Stimulated activated CD4-positive, alpha-beta T cell treated with anti-CD3 and anti-CD28 coated beads, TNF-alpha, amount 100 ng/mL, for 24 hours (primary cell): ENCODE measurements at places on chromosomes 7 and 10.

GRCh38 chr10:110597476-110597875, 30.0 kb downstream of the SMC3 start:
- DNase-seq = no peak

DNA sequence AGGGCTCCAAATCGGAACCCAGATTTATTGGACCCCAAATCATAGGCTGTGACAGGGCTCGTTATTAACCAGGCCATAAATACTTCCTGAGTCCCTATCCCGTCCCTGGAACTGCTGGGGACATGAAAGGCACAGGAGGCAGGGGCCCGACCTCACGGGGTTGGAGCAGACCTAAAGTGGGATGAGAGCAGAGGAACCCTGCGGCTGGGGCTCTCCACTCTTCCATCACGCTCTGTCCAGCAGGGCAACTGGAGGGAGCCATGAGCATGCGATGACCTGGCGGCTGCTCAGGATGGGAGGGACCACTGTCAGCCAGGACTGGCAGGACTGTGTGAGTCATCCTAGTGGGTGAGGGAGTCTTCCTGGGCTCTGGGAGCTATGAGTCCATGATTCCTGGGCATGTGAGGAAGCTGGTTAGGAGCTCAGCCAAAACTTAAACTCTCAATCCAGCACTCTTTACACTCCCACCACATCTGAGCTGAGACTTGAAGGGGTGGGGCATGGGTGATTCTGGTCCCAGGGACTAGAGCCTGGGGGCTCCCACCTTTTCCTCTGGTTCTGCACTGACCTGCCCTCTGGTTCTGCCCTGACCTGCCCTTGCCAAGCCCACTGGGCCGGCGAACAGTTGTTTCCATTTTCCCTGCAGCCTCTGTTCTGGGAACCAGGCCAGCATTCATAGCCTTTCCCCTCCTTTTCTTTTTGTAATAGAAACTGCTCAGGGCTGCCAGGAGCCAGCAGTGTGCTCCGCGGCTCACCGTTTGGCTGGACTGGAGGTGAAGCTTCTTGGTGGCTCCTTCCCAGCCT, 47.1 kb downstream of the SYPL1 start:
- DNase-seq = no peak

DNA sequence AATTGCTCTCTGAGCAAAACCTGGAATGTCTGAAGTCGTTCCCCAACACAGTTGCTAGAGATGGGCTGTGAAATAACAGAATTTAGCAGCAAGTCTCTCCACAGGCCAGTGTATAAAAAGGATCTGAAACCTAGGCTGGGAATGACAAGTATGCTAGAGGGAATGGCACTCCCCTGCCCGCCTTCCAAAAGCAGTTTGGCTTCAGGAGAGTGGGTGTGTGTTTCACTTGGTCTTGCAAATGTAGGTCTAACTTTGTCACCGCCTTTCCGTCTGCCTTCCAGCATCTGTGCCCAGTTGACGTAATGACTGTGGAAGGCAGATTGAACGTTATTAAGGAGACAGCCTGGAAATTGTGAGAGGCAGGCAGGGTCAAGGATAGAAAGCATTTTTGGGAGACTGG, 18.0 kb upstream of the MTURN start:
- no peak for DNase-seq

GRCh38 chr10:47299611-47300428, at the start of gene GDF10:
Gene GDF10 (plus strand): TSS chr10:47300197. CDS start chr10:47300652, 455 bp downstream.
- peak; percentile 25 for DNase-seq

GRCh38 chr10:117272195-117273076, 31.5 kb downstream of the SLC18A2 start:
- no peak for DNase-seq

GRCh38 chr10:132293201-132293812, 14.4 kb downstream of the STK32C start:
- no peak for DNase-seq

- no peak for DNase-seq
Observed at GRCh38 chr7:24716480-24717246, 40.6 kb downstream of the GSDME start.

GRCh38 chr7:107998660-107999480, 4.1 kb downstream of the LAMB1 start:
- DNase-seq = no peak

DNA sequence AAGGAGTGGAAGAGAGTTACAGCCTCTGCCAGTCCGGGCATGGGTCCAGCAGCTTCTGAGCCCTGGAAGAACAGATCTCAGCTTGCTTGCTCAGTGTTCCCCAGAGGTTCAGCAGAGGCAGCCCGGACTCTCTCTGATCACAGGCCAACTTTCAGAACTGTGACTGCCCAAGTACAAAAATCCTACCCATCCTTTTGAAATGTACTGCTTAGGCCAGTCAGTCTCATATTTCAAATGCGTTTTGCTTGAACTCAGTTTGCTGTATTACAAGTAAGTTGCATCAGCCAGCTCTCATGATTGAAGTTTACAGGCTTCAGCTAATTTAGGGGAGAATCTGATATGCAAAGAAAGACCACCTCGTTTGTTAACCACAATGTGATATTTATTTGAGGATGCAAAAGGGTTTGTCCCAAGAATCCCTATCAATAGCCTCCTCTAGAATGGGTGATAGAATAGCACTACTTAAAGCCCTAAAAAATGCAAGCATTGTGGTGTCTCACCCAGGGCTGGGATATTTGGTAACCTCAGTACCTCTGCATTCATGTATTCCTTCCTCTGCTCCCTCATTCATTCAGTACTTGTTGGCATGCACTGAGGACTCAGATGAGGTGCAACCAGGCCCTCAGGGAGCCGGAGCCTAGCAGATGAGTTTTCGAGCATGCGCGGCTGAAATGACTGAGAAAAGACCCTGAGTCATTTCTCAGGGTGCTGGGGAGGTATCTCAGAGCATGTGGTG, 7.0 kb downstream of the AIMP2 start:
- no peak for DNase-seq

- DNase-seq = no peak
Observed at GRCh38 chr10:97764519-97764931, 7.3 kb downstream of the SFRP5 start.

DNA sequence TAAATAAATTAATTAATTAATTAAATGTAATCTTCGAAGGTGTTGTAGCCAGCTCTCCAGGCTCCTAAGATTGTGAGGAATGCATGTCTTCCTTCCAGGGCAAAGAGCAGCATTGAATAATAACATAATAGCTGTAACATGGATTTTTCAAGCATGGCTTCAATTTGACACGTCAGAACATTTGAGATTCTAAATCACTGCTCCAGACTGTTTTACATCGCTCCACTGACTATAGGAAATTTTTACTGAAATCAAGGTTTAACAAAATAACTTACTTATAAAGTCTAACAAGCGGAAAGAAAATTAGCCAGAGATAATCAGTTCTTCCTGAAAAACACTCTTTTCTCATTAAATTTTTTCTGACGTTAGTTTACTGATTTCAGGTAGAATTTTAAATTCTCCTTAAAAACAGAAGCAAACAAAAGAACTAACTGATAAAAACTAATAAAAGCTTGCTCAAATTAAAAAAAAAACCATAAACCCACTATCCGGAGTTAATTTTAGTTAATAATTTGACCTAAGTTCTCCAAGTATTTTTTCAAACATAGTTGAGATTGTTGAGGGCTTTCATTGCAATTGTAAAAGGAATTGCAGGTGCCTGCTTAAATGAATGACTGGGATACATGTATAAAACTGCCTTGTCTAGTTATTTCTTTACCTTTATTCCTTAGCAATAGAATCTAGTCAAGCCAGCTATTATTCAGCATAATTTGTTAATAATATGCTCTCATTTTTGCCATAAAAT, 51.2 kb upstream of the SGCE start:
- DNase-seq = no peak

DNA sequence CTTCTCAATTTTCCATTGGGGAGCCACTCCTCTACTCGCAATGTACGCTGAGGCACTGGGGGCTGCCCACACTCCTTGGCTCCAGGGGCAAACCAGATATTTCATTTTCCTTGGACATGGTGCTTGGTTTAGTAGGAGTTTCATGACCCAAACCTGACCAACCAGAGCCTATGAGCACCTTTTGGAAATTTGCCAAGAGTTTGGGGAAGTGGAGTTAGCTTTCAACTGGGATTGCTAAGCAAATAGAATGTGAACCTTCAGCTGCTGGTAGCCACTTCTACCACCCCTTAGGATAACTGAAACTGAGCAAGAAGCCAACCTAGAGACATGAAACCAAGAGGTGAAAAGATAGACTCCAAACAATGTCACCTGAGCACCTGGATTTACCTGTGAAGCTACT, 74.9 kb upstream of the COL13A1 start:
- DNase-seq = no peak

DNA sequence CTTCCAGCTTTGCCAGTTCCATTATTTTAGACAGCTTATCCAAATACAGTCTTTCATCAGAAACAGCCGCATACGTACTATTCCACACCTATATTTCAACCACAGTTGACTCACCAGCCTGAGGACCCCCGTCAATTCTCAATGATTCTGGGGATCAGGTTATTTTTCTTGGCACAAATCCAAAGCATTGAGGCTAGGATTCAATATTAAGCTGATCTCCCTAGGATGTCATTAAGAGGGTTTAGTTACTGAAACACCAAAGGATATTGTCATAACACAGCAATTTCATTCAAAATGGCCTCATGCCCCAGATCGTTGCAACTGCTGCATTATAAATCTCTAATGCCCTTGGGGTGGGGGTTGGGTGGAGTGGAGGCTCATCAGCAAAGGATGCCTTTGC, 214.6 kb downstream of the PTEN start:
- no peak for DNase-seq

DNA sequence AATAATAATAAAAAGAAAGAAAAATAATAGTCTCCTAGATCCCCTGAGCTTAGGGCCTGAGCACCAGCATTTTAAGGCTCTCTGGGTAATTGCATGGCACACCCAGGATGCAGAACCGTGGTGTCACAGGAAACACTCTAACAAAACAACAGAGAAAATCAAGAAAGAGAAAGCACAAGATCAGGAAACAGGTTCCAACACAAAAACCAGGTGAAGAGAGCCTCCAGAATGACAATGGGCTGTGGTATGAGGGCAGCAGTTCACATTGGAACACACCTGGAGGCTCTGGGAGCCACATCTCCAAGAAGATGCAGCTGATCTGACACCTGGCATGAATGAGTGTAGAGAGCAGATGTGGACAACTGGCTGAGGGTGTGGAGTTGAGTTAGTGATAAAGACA, 7.1 kb downstream of the MMRN2 start:
- DNase-seq = no peak

DNA sequence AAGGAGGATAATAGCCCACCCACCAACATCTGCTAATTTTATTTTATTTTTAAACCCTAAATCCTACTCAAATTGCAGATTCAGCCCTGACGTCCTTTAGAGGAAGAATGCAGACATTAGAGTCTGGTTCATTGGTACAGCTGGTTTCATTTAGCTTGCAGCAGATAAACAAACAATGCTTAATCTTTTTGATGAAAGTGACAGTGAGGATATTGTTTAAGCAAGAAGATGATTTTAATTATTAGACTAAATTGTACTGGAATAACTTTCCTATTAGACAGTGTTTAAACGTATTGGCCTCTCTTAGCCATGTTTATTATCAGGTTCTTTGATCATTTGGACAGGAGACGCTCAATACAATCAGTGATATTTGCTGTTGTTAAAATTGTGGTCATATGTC, 164.8 kb downstream of the CDK14 start:
- no peak for DNase-seq

- no peak for DNase-seq
Observed at GRCh38 chr10:79105818-79106217, 37.1 kb downstream of the ZMIZ1 start.

DNA sequence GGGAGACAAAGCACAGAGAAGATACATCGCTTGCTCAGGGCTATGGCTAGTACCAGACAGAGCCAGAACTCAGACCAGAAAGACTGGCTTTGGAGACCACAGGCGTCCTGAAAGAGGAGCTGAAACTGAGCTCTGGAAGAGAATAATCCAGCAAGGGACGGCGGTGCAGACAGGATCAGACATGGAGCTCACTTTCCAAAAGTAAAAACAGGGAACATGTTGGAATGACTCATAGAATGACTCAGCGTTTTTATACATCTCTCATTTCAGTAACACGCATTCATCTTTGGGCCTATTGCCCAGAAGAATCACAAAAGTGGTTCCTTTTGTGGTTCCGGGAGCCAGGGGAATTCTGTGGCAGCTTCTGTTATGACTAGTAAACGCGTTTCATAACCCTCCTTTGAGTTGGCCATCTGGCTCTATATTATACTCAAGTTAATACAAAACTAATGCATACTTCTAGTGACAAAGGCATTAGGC, 37.2 kb downstream of the PLEKHS1 start:
- no peak for DNase-seq

GRCh38 chr7:155644971-155645509, 579 bp downstream of the RBM33 start:
- DNase-seq = peak; percentile 19

- DNase-seq = no peak
Observed at GRCh38 chr7:50393547-50394252, 56.5 kb downstream of the FIGNL1 start.

GRCh38 chr7:43824963-43825362, 44.4 kb downstream of the MRPS24 start:
- DNase-seq = no peak

DNA sequence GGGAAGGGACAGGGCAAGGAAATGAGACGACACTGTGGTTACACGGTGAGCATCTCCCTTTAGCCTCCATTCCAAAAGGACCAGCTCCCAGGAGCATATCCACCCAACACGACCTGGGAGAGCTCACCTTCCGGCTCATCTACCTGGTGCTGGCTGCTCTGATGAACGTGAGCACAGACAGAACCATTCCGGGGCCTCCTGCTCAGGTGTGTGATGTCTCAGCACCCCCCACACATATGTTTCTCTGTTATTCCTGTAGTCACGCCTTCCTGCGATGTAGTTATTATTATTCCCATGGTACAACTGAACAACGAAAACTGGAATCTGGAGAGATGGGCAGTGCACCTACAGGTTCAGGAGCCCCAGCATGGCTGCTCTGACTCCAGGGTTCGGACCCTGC, 20.5 kb upstream of the GPR26 start:
- DNase-seq = no peak
